LoVo (cell line): ENCODE measurements at places on chromosomes 4 and X.

- DNase-seq: no peak
Measured at GRCh38 chr4:169313732-169314131, 43.0 kb upstream of the SH3RF1 start.

- DNase-seq: no peak
Measured at GRCh38 chr4:90165883-90166282, 38.7 kb downstream of the CCSER1 start.

DNA sequence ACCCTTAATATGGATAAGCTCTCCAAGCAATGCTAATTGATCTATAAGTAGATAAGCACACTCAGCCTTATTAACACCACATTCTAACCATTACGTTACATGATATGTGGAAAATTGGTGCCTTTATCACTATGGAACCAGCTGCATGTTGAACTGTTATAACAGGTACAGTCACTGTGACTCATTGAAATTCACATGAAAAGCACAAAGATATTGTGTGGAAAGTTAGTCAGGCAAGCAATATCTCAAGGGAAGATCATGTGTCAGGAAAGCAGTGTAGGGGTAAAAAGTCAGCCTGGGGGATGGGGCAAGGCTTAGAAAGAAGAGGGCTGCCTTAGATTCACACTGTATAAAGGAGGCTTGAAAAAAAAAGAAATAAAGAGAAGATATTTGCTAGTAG lies 313.7 kb upstream of the SMIM31 start:
- no peak for DNase-seq

- DNase-seq: no peak
Measured at GRCh38 chr4:172826346-172826745, 342.3 kb upstream of the GALNT7 start.

- no peak for DNase-seq
Measured at GRCh38 chr4:8383451-8384160, 56.9 kb downstream of the ACOX3 start.

DNA sequence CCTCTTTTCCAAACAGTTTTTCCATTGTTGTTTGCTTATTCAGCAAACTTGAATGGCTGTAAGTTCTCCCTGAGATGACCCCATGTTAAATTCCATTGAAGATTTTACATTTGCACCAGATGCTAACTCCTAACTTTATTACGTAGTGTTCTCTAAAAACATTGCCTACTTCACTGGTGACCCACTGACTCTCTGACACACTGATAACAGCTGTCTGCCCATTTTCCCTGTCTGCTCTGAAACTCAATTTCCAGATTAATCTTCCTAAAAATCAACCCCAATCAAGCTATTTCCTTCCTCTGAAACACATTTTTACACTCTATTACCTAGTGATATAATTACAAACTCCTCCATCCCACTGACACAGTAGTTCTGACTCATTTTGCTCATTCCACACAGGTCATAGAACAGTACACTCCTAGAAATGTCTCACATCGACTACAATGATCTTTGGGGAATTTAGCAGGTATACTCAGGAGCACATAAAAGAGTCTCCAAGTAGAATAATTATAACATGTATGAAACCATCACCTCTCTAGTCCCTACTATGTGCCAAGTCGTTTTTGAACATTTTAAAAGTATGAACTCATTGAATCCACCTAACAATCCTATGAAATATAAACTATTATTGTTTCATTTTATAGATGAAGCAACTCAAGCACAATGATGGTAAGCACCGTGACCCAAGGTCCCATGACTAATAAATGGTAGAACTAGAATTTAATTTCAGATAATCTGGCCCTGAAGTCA lies 210.9 kb downstream of the SLIT2 start:
- DNase-seq: no peak

DNA sequence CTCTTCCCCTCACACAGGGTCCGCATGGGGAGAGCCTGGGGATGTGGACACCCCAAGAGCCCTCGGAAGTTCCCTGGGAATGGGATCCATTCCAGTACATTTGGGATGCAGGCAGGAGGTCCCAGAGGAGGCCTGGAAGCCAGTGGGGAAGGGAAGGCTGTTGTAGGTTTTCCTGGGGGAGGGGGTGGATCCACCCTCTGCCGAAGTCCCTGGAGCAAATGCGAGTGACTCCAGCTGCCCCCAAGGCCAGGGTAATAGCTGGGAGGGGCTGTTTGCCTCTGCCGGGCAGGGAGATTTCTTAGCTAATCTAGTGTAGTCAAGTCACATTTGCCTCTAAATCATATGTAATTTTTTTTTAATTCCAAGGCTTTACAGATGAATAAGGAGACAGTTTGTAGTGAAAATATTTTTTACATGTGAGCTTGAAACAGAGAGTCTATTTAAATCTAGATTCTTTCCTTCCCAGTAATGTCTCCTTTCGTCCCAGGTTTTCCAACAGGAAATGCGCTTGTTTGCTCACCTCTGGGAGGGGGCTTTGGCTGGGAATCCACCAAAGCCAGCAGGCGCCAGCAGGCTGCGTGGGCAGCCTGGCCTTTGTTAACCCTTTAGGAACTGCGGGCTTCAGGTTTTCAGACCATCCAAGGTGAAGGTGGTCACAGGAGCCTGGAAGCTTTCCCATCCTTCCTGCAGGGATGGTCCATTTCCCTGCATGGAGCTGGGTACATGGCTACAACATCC lies 26.8 kb downstream of the SH3TC1 start:
- DNase-seq: no peak

- peak; percentile 2 for DNase-seq
Measured at GRCh38 chrX:87664381-87664780, 146.8 kb downstream of the KLHL4 start.

GRCh38 chr4:79148369-79148768 lies 177.5 kb downstream of the NAA11 start:
- DNase-seq: no peak

DNA sequence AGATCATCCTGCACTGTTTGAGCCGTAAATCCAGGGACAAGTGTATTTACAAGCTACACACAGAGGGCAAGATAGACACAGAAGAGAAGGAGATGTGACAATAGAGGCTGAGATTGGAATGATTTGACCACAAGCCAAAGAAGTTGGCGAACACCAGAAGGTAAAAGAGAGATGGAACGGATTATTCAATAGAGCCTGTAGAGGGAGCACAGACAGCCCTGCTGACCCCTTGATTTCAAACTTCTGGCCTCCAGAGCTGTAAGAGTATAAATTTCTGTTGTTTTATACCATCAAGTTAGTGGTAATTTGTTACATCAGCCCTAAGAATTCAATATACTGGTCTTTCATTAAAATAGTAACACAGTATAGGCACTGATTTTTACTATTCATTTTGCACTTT lies 447.8 kb downstream of the FAT4 start:
- DNase-seq: no peak

- DNase-seq: no peak
Measured at GRCh38 chr4:104866809-104867208, 279.9 kb upstream of the TET2 start.

DNA sequence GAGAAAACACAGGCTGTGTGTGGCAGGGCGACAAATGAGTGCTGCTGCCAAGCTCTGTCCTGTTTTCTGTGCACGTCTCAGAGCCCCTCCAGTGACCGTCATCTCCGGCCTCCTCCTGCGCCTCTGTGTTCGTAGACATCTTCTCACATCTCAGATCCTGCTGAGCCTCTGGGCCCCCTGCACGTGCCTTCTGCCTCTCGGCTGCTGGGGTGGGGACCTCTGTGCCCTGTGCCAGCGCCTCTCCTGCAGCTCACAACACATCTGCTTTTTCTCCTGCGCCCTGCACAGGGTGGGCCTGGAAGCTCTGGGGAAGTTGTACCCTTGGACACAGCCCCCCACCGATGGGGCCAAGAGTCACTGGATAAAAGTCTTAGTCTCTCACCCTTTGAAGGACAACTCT lies 2.4 kb upstream of the CTAG2 start:
- no peak for DNase-seq

GRCh38 chrX:120299928-120300327 lies 11.3 kb downstream of the TMEM255A start:
- DNase-seq: no peak

- DNase-seq: no peak
Measured at GRCh38 chrX:350148-350533, 31.5 kb upstream of the GTPBP6 start.

- no peak for DNase-seq
Measured at GRCh38 chr4:162164906-162165510, 1.2 kb upstream of the FSTL5 start.

- no peak for DNase-seq
Measured at GRCh38 chr4:5465529-5465928, 242.8 kb downstream of the EVC2 start.

GRCh38 chr4:67576538-67576937 lies 18.0 kb downstream of the STAP1 start:
- DNase-seq: no peak
